NB4 (cell line): ENCODE measurements at places on chromosomes 2 and 18.

DNA sequence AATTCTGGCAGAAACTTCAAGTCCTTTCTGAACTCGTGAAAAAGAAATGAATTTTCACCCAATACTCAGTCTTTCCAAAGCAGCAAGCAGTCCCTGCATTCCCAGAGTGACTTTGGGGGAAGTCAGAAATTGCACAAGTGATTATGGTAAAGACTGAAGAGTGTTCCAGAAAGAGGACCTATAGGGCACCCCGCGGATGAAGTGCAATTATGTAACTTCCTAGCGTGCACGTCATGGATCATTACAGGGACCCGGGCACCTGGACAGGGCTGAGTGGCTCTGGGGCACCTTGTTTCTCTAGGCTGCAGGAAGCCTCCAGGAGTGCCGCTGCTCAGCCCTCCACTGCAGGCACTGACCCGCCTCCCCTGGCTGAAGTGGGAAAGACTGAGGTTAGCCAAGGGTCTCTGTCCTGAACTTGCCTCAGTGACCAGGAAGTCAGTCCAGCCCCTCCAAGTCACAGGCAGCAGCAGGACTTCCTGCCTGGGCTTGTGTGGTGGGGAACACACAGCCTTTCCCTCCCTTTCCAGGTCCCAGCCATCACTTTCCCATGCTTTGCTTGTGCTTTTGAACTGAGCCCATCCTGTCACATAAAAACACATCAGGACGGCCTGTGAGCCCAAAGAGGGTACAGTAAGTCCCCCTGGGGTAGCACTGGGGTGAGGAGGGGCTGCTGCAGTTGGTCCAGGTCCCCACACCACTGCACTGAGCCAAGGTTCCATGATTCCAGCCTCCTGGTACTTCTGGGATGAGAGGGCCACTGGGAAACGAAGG, 19.8 kb downstream of the TMEM185B start:
- peak; percentile 50 for DNase-seq

- no peak for DNase-seq
Measured at GRCh38 chr2:8679567-8679826, 2.4 kb upstream of the ID2 start.

DNA sequence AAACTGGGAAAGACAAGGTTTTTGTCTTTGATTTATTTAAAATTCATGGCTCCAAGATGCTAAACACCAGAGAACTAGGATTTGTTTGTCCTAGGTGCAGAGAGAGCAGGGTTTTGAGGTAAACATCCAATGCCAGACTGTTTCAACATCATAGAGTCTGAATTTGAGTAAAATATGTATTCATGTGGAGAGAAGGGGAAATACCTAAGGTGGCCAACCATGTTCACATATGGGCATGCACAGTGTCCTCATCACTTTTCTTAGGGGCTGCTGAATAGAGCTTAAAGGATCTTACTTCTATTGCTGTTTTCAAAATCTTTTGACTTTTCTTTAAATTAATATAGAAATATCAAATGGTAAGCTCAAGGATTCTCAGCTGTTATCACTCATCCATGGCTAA, 287.0 kb upstream of the CCDC68 start:
- DNase-seq: no peak

GRCh38 chr2:172813314-172813888, 77.8 kb downstream of the RAPGEF4 start:
- peak; percentile 12 for DNase-seq

GRCh38 chr2:5690718-5691220, 1.4 kb upstream of the SOX11 start:
- no peak for DNase-seq

- no peak for DNase-seq
Measured at GRCh38 chr2:32564417-32565035, 63.3 kb upstream of the TTC27 start.

GRCh38 chr2:29015701-29016470, 34.8 kb downstream of the TOGARAM2 start:
- DNase-seq: peak; percentile 21

GRCh38 chr2:73703675-73704074, 33.5 kb downstream of the TPRKB start:
- no peak for DNase-seq

GRCh38 chr18:48534364-48534763, 4.5 kb upstream of the CTIF start:
- no peak for DNase-seq

- no peak for DNase-seq
Measured at GRCh38 chr2:214246417-214246816, 164.4 kb upstream of the VWC2L start.

GRCh38 chr2:51624995-51625394, 593.1 kb upstream of the NRXN1 start:
- no peak for DNase-seq

- DNase-seq: no peak
Measured at GRCh38 chr2:188503975-188504374, 212.3 kb downstream of the GULP1 start.

DNA sequence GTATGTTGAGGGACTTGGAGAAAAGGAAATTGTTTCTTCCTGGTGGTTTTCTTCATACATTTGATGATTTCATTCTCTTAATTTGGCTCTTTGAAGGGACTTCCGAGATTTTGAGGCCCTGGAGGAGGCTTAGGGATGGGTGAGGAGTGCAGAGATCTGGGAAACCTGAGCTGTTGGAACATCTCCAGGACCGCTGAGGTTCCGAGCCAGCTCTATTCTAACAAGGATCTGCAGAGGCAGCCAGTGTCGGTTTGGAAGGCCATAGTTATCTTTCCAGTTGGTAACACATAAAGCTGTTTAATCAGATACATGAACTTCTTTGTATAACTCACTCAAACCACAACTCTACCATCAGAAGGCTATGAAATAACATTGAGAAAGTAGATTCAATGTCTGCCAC, 70.3 kb upstream of the UPP2 start:
- DNase-seq: no peak

GRCh38 chr18:78701771-78702396, 277.7 kb upstream of the SALL3 start:
- DNase-seq: no peak

DNA sequence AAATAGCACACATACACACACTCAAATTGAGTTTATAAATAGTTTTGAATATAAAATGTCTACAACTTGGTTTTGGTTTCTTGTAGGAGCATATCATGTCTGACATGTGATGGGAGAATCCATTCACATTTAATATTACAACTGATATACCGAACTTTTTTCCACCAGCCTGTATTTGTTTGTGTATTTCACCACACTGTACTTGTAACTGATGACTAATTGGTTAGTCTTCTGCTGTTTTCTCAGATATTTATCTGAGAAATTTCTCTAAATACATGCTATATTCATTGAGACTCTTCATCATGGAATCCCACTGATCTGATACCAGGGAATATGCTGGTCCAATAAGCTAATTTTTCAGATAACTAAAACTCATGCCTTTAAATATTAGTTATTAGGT, 56.3 kb upstream of the UBXN4 start:
- no peak for DNase-seq

DNA sequence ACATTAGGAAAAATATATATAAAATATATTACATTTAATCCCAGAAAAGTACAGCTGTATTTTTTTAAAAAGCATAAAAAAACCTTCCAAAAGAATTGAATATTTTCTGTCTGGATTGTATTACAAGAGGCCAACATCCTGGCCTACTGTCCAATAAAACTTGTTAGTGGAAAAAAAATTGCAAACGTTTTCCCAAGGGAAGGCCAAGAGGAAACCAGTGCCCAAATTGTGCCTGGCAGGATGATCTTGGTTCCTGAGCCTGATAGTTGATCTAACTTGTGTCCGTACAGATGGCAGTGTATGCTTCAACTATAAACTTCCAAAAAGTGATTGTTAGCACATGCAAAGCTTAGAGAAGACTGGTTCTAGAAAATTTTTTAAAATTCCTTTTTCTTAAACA, 90.6 kb upstream of the LPIN2 start:
- DNase-seq: no peak

- no peak for DNase-seq
Measured at GRCh38 chr18:47174545-47175116, 1.5 kb downstream of the IER3IP1 start.

DNA sequence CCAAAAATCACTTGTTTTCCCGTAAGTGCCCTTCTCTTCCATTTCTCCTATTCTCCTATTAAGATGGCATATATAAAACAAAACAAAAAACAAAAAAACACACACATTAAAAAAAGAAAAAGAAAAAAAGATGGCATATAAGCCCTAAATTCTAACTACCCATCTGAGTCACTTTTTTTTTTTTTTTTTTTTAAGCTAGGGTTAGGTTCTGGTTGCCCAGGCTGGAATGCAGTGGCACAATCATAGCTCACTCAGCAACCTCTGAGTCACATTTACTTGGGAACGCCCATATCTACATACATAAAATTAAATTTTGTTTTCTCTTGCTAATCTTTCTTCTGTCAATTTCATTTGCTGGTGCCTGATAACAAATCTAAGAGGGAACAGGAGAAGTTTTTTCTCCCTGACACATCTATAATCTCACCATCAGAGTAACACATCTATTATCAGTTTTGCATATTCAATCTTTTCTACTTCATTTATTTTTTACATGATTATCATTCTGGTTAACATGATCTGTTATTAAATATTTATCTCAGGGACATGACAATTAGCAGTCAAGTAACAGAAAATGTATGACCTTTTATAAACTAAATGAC, 52.1 kb downstream of the EEF1B2 start:
- DNase-seq: no peak

DNA sequence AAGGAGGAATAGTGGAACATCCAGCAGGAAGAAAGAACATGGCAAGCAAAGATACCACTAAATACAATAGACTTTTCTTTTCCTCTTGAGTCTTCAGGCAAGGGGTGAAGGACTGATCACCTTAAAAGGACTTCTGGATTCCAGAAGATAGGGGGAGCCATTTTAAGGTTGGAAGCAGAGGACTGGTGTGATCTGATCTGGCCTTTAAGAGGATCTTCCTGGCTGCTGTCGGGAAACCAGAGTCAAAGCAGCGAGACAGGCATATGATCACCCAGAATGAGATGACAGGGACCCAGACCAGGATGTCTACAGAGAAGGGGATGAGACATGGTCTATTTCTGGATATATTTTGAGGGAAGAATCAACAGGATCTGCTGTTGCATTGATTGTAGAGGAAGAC, 558.0 kb downstream of the STK39 start:
- peak; percentile 29 for DNase-seq

DNA sequence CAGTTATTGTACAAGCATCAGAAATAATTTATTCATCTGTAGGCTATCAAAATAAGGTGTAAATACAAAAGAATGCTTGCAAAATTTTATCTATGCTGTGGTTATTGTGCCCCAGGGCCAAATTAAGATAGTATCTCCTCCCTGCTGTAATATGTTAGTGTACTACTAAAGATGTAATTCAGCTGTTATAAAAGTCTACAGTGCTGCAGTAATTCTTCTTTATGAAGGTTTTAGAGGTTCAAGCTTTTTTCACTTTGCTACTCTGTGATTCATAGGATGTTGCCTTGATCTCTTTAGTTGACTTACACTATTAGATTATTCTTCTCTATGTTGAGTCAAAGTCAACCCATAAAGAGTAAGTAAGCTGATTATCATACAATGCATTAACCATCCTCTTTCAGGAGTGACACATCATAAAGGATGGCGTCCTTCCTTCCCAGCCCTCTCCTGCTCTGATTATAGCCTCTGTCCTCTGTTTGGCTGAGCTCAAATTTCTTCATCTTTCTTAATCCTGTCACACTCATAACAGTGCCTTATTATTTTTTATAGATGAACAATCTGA, 29.3 kb upstream of the DYNAP start:
- DNase-seq: no peak

DNA sequence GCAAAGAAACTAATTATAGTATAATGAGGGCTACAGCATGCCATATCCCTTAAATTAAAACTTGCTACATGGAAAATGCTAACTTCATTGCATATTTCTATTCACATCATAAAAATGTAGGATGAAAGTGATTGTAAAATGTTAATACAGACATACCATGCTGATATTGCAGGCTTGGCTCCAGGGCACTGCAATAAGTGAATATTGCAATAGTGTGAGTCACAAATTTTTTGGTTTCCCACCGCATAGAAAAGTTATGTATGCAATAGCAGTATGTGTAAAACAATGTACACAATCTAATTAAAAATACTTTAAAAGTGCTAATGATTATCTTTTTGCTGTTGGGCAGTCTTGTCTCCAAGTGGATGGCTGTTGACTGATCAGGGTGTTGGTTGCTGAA, 162.1 kb downstream of the CD8B2 start:
- peak; percentile 8 for DNase-seq

DNA sequence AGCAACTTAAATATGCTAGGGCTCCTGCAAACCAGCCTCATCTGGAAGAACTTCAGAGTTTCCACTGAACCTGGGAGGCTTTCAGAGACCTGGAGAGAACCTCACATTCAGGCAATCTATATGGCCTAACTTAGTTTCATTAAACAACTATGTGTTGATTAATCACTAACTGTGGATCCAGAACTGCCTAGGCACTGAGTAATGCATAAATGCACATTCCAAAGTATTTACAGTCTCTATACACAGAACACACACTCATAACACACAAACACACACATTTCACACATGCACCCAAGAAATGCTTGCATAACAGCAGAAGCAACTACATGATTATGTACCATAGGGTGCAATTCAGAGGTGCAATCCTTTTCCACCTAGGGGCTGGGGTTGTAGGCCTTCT, 552.8 kb downstream of the BCL11A start:
- DNase-seq: no peak

- no peak for DNase-seq
Measured at GRCh38 chr2:26298638-26299393, 47.1 kb upstream of the SELENOI start.

DNA sequence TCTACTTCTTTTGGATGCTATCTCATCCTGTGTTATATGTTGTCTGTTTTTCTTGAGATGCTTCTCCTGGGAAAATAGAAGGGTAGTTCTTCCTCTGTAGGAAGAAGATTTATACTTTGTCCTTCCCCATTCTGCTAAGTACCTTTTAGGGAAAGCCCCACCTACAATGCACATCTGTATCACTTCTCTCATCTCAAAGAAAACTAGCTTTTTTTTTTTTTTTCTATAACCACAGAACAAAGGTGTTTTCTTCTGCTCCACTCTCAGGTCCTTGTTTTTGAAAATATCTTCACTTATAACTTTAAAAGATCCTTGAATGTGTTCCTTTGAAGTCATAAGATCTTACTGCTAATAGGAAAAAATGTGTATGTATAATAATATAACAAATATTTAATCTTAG, 30.8 kb downstream of the CCDC150 start:
- no peak for DNase-seq

DNA sequence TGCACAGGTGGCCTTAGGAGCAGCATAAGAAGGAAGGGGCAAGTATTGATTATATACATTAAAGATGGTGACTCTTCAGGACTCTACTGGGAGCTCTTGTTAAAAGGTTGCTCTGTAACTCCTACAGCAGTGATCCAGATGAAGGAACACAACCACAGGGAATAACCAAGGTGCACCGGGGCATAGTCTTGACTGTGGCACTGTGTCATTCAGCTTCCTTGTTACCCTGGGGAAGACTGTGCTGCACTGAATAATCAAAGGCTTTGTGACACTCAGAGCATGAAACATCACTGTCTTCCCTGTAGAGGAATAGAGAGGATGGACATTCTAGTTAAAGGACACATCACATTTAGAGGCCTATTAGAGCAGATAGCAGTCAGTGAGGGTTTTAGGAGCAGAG, 105.3 kb downstream of the UBE2E3 start:
- no peak for DNase-seq

- DNase-seq: no peak
Measured at GRCh38 chr18:59141294-59142068, 1.8 kb downstream of the SEC11C start.
